GM23248 (cell line): ENCODE measurements at places on chromosomes 7 and 10.

DNA sequence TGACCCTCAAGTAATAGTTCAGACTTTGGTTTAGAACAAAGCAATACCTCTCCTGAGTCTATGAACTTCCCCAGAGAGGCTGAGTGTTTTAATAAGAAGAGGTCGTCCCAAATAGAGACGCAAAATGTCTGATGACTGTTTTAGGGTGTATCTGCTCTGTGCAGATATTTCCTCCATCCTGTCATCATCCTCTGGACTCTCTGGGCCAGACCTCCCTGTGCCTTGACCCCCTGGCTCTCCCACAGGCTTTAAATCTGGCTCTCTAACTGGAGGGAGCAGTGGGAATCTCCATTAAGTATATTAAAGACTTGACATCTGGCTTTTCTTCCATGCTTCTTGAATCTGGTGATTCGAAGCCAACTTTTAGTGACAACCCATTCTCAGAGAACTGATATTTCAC lies 633.3 kb downstream of the INHBA start:
- no peaks in the 10 kb centered on the region for H3K4me1 ChIP-seq
- DNase-seq, result no peak
- H3K4me3 ChIP-seq, result no peak overlapping the region
- H3K27me3 ChIP-seq, result no peaks in the 10 kb centered on the region

GRCh38 chr10:48541144-48541795 lies 63.6 kb downstream of the ARHGAP22 start:
- no peak overlapping the region for H3K4me3 ChIP-seq
- H3K36me3 ChIP-seq, result no peaks in the 10 kb centered on the region
- DNase-seq, result no peak
- no peaks in the 10 kb centered on the region for H3K4me1 ChIP-seq
- H3K27ac ChIP-seq, result no peak overlapping the region
- no peaks in the 10 kb centered on the region for H3K27me3 ChIP-seq

DNA sequence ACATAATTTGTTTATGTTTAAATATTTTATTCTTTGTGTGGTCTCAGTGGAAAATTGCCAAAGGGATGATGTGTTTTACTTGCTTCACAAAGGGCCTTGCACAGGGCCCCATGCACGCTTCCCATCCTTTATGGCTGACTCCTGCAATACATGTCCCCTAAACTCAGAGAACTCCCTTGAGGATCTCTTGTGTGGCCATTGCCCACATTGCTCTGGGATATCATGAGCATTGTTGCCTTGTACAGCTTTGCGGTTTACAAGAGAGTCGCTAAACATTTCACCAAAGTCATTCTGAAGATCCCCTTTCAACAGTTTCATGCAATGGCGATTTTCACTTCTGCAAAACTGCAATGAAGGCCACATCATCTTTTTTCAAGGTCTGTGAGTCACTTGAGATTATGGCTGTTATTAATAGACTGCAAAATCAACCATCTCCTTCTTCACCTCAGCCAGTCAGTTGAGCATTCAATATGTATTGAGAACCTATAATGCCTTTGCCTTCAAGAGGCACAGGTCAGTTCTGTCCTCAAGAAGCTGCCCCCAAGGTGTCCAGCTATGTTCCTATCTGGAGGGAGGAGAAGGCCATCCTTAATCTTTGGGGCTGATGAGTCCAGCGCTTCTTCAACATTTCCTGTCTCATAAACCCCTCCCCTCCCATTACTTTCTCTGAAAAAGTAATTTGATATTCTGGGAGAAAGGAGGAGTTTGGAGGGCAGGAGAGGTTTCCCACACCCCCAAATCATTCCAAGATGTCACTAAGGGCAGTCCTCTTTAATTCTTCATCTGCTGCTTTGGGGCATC lies 108.1 kb downstream of the CCDC71L start:
- no peaks in the 10 kb centered on the region for H3K36me3 ChIP-seq
- no peak overlapping the region for H3K27ac ChIP-seq
- no peak overlapping the region for H3K4me3 ChIP-seq
- H3K4me1 ChIP-seq, result no peaks in the 10 kb centered on the region
- no peak for DNase-seq
- H3K27me3 ChIP-seq, result no peaks in the 10 kb centered on the region

DNA sequence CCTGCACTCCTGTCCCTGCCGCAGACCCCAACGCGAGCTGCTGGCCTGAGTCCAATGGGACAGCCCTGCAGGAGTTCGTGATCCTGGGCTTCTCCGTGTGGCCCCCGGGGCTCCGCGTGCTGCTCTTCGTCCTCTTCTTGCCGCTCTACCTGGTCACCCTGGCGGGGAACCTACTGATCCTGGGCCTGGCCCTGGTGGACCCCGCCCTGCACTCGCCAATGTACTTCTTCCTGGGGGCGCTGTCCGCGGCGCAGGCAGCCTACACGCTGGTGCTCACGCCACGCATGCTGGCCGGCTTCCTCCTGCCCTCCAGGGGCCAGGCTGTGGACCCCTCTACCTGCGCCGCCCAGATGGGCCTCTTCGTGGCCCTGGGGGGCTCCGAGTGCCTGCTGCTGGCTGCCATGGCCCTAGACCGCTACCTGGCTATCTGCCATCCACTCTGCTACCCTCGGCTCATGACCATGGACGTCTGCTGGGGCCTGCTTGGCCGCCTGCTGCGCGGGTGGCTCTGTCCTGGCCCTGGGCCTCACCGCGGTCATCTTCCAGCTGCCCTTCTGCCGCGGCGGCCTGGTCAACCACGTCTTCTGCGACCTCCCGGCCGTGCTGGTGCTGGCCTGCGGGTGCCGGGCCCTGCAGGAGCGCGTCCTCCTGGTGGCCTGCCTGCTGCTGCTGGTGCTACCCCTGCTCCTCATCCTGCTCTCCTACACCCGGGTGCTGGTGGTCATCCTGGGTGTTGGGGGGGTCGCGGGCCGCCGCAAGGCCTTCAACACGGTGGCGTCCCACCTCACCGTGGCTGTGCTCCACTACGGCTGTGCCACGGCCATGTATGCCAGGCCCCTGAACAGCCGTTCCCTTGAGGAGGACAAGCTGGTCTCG lies 71.7 kb downstream of the RBAK start:
- H3K4me1 ChIP-seq, result no peaks in the 10 kb centered on the region
- DNase-seq, result no peak
- no peak overlapping the region for H3K27ac ChIP-seq

- no peaks in the 10 kb centered on the region for H3K36me3 ChIP-seq
- no peak overlapping the region for H3K4me3 ChIP-seq
- no peak overlapping the region for H3K27ac ChIP-seq
- no peak for DNase-seq
- H3K4me1 ChIP-seq, result no peaks in the 10 kb centered on the region
Observed at GRCh38 chr10:70465278-70465677, 13.3 kb upstream of the PALD1 start.
